ENCODE measurements at places on chromosomes 5 and 9.

- no peak for DNase-seq
Observed at GRCh38 chr5:139961435-139962157, 81.5 kb downstream of the NRG2 start.

- DNase-seq: peak; percentile 75
Observed at GRCh38 chr5:149381986-149382338, 2.9 kb upstream of the IL17B start.

DNA sequence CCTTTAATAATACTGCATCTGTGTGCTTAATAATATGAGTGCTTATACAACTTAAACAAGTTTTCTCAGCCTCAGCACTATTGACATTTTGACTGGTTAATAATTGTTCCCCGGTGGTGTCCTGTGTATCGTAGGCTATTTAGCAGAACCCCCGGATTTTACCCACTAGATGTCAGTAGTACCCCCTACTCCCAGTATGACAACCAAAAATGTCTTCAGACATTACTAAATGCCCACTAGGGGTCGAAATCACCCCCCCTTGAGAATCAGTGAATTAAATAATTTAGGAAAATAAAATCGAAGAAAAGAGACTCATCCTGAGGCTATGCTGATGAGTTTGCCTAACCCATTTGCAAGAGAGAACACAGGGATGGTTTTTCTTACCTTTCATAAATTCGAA is 166.3 kb downstream of the ATP10B start:
- DNase-seq: no peak

DNA sequence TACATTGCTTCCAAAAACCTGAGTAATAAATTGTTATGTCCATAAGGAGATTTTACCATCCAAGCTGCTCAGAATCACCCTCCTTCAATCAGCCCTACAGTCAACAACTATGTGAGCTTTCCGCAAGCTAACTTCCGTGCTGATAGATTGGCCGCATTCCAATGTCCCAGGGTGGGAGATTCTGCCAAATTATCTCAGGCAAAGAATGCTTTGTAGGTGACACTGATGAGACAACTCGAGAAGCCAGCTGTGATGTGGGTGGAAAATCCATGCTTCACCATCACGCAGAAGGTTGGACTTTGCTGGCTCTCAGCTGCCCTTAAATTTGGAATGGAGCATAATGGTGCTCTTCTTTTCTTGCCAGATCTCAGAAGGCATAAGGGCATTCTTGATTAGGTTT is 44.9 kb upstream of the HCN1 start:
- no peak for DNase-seq

DNA sequence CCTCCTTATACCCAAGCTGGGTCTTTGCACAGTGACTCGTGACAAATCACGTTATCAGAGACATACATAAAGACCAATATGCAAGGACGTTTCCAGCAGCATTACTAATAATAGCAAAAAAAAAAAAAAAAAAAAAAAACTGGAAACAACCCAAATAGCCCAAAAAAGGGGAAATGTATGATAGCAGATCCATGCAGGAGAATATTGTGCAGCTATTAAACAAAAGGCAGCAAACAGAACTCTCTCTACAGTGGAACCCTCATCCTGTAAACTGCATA is 37.7 kb downstream of the C5orf15 start:
- DNase-seq: no peak

GRCh38 chr9:70602321-70603019 is 188.0 kb upstream of the KLF9 start:
- DNase-seq: peak; percentile 96

DNA sequence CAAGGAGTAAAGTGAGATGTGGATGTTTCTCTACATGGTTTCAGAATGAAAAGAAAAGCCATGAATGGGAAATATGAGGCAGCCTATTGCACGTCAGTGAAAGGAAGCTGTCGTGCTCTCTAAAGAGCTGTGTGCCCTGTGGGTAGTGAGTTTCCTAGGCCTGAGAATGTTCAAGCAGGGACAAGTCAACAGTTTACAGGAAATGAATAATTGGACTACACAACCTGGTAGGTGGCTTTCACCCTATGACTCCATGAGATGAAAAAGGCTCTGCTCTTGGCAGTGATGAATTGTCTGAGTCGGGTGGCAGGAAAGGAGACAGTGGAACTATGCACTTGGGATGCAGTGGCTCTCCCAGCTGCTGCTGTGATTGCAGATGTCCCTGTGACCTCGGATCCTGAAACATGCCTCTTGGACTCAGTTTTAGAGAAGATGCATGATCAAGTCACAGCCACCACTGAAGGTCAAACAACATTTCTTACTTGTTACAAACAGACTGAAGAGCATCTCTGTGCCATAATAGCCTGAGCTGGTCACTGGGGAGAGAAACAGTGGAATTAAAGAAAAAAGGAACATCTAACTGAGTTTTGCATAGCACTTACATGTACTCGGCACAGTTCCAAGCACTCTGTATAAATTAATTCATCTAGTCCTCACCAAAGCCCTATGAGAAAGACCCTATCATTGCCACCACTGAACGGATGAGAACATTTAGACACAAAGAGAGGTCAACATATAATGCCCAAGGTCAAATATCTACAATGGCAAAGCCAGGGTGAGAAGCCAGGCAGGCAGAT is 293.7 kb downstream of the SPOCK1 start:
- no peak for DNase-seq

- DNase-seq: peak; percentile 29
Observed at GRCh38 chr5:66848749-66849641, 252.8 kb downstream of the MAST4 start.

DNA sequence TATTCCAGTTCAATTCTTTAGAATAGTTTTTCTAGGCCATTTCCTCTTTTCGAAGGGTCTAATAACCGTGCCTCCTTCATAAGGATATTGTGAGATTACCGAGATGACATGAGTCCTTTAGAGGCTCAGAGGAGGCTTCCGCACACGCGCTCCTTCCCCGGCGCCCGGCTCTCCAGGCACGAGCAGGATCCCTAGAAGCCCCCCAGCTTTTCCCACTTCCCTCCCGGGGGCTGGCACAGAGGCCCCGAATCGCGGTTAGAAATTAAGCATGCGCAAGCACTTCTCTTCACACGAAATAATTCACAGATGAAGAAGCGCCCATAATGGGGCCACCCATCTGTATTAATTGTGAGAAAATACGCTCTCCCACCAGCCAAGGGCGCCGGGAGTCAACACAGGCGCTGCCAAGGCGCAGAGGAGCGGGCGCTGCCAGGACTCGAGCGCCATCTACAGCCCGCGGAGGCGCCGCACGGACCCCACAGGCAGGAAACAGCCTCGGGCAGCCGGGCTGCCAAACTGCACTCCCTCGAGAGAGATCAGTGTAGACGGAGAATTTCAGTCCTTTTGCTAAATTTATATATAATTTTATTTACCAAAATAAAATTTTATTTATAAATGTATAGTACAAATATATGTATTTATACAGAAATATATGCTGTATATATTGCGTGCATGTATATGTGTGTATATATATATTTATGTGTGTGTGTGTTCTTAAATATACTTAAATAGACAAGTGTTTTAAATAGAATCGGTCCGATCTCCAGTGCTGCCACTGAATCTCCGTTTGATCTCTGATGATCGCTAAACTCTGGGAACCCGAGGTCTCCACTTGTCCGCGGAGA is 258.1 kb upstream of the NFIL3 start:
- DNase-seq: peak; percentile 70

DNA sequence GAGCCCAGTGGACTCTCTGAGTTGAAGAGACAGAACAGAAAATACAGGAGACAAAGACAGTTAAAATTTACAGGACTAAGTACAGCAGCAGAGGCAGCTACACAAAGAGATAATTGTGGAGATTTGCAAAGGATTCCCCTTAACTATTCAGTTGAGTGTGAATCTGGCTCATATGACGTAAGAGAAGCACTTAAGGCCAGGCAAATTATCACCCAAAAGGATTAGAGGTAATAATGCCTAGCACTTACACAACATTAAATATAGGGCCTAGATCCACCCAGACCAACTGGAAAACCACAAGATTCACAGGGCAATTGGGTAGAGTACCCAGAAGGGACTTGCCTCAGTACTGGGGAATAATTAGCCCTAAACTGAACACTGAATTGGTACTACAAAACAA is 41.3 kb downstream of the ADAMTS6 start:
- DNase-seq: no peak

DNA sequence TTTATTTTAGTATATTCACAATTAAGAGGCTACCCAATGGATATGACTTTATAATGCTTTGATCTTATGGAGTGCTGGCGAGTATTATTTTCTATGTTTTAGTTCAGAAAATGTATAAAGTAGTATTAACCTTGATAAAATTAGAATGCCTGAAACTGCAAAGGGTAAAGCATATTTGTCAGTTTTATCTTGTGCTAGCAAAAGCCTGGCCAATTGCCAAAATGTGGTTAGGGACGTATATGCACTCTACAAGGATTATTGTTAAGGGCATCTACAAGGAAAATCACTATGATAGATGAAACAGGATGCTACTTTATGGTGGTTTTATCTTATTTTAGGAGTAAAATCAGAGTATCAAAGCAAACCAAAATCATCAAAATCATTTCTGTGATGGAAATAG is 281.7 kb downstream of the CCDC171 start:
- DNase-seq: peak; percentile 56

- DNase-seq: no peak
Observed at GRCh38 chr5:124494540-124495116, 251.8 kb downstream of the ZNF608 start.

DNA sequence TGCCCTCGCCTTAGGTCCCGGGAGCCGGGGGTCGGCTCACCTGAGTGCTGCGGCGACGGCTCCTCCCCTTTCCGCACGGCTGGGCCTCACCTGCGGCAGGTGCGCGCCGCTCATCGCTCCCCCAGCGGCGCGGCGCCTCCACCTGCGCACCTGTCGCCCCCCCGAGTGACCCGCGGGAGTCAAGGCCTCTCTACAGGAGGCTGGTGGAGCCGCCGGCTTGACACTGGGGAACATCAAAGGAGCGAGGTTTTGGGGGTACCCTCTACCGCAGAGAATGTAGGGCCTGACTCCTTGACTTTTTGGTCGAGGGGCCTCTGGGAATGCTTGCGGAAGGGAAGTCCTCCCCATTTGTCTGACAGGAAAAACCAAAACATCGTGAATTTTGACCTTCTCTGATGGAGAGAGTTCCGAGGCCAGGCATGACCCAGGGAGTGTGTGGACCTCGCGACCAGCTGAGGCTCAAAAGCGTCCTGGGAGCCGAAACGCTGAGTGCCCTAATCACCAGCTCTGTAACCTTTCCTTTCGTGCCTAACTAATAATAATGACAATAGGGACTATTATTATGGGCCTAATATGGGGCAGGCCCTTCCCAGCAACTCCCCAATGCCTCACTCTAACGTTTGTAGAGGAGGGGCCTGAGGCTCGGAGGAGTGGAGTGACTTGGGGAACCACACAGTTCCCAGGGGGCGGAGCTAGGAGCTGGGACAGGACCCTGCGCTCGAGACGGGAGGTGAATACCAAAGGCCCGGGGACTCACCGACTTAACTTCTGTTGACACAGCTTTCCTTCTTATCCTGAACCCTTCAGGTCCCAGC is 714 bp upstream of the IER5L start:
- no peak for DNase-seq

GRCh38 chr5:78626009-78626571 is 22.5 kb downstream of the LHFPL2 start:
- DNase-seq: peak; percentile 58

DNA sequence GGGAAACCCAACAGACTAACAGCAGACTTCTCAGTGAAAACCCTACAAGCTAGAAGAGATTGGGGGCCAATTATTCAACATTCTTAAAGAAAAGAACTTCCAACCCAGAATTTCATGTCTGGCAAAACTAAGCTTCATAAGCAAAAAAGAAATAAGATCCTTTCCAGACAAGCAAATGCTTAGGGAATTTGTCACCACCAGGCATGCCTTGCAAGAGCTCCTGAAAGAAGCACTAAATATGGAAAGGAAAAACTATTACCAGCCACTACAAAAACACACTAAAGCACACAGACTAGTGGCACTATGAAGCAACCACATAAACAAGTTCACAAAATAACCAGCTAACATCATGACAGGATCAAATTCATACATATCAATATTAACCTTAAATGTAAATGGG is 131.1 kb downstream of the OR2K2 start:
- peak; percentile 22 for DNase-seq

- no peak for DNase-seq
Observed at GRCh38 chr9:28158451-28158850, 585.2 kb upstream of the C9orf72 start.

DNA sequence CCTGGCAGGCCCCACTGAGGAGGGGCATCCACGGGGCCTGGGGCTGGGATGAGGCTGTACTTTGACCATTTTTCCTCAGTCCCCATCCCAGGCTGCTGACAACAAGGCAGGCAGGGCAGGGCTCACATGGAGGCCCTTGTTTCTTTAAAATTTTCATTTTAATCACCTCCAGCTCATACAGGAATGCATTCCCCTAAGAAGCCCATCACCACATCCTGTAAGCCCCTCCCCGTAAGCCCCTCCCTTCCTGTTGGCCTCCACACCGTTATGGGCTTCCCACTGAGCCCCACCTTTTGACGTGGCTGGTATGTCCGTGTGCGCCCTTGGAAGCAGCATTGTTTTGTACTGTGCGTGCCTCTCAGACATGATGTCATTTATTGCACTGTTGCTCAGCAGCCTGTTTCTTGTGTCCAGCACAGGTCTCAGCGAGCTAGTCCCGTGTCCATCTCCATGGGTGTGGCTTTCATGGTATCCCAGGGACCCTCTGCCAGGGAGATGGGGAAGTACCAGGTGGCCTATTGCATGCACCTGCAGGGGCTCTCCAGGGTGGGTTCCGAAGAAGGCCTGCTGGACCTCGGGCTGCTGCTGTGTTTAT is 22.4 kb downstream of the PHF2 start:
- peak; percentile 71 for DNase-seq

- DNase-seq: no peak
Observed at GRCh38 chr9:105295201-105295550, 50.7 kb downstream of the SLC44A1 start.

GRCh38 chr5:43041110-43041668 is 1.1 kb upstream of the ANXA2R start:
- DNase-seq: no peak

DNA sequence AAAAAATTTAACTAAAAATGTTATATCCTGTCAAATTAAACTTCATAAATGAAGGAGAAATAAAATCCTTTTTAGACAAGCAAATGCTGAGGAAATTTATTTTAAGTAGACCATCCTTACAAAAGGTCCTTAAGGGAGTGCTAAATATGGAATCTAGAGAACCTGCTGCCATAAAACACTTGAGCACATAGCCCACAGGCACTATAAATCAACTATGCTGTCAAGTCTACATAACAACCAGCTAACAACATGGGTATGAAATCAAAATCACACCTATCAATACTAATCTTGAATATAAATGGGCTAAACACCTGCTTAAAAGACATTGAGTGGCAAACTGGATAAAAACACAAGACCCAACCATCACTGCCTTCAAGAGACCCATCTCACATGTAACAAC is 15.1 kb upstream of the PRSS3 start:
- DNase-seq: peak; percentile 22

DNA sequence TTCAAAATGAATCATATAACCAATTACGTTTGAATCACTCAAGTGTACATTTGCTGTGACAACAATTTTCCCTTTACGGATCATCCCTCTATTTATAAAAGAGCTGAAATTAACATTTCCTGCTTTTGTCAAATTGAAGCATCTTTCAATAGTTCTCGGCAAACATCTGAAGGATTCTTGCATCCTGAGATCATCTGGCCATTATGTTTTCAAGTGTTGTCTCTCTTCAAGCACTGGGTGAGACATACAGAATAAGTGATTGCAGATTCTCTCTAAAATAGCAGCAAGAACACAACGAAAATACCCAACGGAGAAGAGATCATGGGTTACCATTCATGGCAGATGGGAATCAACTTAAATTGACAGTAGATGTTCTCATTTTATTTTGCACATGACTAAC is 283.4 kb upstream of the GRAMD2B start:
- DNase-seq: no peak

Measured in fibroblast of the aortic adventitia (primary cell).